ENCODE measurements at places on chromosomes 6 and 20. TPM values are rescaled to one million over a fixed set of nuclear protein-coding genes. Genes with fewer than 3 reads are reported as not detected.
A peak's percentile ranks its signal among the peaks of the same experiment; 100 is the strongest.

Gene IER3
- total RNA-seq, result 154 TPM

Gene ACAT2
- 46.0 TPM for total RNA-seq

Gene HIVEP1
- total RNA-seq, result 27.0 TPM

Gene TUBB1
- total RNA-seq, result not detected

- peak overlapping the region; percentile 97 for H3K4me3 ChIP-seq
- H3K36me3 ChIP-seq, result peaks cover 10% of the 10 kb centered on the region
- H3K27me3 ChIP-seq, result no peaks in the 10 kb centered on the region
- peaks cover 63% of the 10 kb centered on the region for H3K4me1 ChIP-seq
- DNase-seq, result no peak
Observed at GRCh38 chr20:24991897-24992486, 559 bp downstream of the APMAP start.

DNA sequence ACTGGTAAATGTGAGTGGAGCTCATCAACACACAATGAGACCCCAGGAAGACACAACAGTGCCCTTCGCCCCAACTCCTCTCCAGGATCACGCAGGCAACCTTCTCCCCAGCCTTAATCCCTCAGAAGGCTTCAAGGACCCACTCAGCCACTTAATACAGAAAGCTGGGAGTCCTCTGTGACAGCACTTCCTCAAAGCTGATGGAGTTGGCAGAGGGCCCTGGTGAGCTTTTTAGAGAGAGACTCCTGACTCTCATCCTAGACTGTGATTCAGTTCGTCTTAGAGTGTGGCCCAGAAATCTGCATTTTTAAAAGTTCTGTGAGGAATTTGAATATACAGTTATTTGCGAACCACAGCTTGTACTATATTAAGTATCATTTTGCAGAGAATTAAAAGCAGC, 187.7 kb downstream of the UST start:
- peaks cover 14% of the 10 kb centered on the region for H3K4me1 ChIP-seq
- no peak overlapping the region for H3K4me3 ChIP-seq
- DNase-seq, result no peak
- no peak overlapping the region for H3K27ac ChIP-seq
- no peaks in the 10 kb centered on the region for H3K27me3 ChIP-seq

DNA sequence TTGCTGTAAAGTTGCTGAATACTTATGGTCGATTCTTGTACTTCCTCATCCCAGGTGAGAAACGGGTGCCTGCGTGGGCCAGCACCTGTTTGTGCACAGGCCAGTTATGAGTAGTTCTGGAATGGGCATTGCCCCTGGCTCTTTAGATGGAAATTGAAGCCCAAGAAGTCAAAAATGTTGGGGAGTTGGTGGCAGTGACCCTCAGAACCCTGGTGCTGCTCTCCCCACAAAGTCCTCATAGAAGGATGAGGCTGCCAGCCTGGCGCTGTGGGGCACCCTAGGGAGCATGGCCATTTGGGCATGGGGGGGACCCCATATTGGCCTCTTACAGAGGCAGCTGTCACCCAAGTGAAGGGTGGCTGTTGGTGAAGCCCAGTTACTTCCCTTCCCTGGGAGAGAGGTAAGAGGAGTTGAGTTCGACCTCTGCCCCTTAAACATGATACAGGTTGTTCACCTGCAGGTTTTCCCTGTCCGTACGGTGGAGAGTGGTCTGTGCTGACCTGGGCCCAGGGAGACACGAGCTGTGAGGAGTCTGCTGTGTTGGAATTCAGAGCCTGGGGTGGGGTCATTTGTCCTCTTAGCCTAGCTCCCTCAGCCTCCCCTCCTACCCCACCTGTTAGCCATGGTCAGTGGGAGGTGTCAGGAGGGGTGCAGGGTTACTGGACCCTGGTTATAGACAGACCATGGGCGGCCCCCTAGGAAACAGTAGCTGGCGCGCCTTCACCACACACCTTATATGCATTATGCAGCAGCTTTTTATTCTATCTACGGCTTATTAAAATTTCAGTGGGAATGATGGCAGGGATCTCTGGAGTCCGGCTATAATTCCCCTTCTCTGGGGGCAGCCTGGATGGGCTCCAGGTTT, 4.9 kb downstream of the HMGA1 start:
- no peak for DNase-seq
- peaks cover 48% of the 10 kb centered on the region for H3K4me1 ChIP-seq
- H3K27ac ChIP-seq, result no peak overlapping the region
- no peak overlapping the region for H3K4me3 ChIP-seq

GRCh38 chr6:30493643-30494250, 4.4 kb downstream of the HLA-E start:
- peaks cover 11% of the 10 kb centered on the region for H3K4me1 ChIP-seq
- no peaks in the 10 kb centered on the region for H3K27me3 ChIP-seq
- no peak for DNase-seq
- no peak overlapping the region for H3K4me3 ChIP-seq
- H3K36me3 ChIP-seq, result peaks cover 47% of the 10 kb centered on the region

DNA sequence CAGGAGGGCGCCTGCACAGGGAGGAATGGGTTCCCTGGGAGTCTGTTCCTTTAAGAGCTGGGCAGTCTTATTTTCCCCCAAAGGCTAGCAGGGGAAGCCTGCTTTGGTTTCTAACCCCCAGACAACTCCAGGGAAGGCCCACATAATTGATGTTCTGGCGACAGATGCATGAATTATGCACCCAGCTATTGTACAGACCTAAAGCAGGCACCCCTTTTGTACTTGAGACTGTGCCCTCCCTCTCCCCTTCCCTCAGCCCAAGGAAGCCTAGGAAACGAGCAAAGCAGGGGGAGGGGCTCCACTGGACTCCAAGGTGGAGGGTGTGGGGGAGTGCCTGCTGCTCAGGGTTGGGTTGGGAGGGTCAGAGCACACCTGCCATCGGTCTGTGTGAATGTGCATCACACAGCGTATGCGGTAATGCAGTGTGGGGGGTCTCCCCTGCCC, 102.1 kb downstream of the KCNB1 start:
- H3K27ac ChIP-seq, result peak overlapping the region; percentile 19
- no peaks in the 10 kb centered on the region for H3K27me3 ChIP-seq
- no peak for DNase-seq
- peaks cover 40% of the 10 kb centered on the region for H3K4me1 ChIP-seq

DNA sequence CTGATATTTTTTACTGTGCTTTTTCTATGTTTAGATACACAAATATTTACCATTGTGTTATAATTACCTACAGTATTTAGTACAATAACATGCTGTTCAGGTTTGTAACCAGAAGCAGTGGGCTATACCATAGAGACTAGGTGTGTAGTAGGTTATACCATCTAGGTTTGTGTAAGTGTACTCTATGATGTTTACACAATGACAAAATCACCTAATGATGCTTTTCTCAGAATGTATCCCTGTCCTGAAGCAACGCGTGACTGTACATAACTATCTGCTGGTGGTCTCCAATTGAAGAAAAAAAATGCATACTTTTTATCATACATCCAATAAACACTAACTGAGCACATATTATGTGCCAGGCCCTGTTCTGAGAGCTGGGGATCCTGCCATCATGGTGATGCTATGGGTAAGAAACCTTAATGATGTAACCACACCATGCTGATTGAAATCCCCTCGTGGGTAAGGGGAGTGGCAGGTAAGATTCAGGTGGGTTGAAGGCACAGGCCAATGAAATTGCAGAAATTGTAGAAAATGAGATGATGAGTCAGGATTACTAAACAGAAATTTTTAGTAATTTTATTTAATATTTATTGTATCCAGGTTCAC, 76.8 kb downstream of the FYN start:
- no peak overlapping the region for H3K4me3 ChIP-seq
- no peaks in the 10 kb centered on the region for H3K36me3 ChIP-seq
- DNase-seq, result no peak
- no peaks in the 10 kb centered on the region for H3K4me1 ChIP-seq

DNA sequence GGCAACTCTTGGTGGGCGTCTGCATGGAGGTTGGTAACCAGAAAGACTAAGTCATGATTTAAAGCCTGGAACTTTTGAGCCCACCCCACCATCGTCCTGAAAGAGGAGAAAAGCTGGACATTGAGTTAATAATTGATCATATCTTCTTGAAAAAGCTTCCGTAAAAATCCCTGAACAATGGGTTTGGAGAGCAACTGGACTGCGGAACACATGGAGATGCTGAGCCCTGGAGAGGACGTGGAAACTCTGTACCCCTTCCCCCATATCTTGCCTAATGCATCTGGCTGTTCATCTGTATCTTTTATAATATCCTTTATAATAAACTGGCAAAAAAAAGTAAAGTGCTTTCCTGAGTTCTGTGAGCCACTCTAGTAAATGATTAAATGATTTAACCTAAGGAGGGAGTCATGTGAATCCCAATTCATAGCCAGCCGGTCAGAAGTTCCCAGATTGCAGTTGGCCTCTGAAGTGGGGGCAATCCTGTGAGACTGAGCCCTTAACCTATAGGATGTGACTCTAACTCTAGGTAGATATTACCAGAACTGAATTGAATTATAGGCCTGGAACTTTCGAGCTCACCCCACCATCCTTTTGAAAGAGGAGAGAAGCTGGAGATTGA, 26.5 kb upstream of the LGSN start:
- peaks cover 7% of the 10 kb centered on the region for H3K4me1 ChIP-seq
- no peak for DNase-seq

- no peaks in the 10 kb centered on the region for H3K4me1 ChIP-seq
- DNase-seq, result no peak
- no peak overlapping the region for H3K27ac ChIP-seq
- H3K27me3 ChIP-seq, result peaks cover 64% of the 10 kb centered on the region
- peaks cover 5% of the 10 kb centered on the region for H3K36me3 ChIP-seq
- H3K4me3 ChIP-seq, result no peak overlapping the region
Observed at GRCh38 chr6:107590378-107590777, 100.5 kb downstream of the SOBP start.

GRCh38 chr6:340991-341827, 48.9 kb downstream of the DUSP22 start:
- no peak overlapping the region for H3K27ac ChIP-seq
- peak; percentile 47 for DNase-seq
- peaks cover 14% of the 10 kb centered on the region for H3K36me3 ChIP-seq
- no peaks in the 10 kb centered on the region for H3K4me1 ChIP-seq

DNA sequence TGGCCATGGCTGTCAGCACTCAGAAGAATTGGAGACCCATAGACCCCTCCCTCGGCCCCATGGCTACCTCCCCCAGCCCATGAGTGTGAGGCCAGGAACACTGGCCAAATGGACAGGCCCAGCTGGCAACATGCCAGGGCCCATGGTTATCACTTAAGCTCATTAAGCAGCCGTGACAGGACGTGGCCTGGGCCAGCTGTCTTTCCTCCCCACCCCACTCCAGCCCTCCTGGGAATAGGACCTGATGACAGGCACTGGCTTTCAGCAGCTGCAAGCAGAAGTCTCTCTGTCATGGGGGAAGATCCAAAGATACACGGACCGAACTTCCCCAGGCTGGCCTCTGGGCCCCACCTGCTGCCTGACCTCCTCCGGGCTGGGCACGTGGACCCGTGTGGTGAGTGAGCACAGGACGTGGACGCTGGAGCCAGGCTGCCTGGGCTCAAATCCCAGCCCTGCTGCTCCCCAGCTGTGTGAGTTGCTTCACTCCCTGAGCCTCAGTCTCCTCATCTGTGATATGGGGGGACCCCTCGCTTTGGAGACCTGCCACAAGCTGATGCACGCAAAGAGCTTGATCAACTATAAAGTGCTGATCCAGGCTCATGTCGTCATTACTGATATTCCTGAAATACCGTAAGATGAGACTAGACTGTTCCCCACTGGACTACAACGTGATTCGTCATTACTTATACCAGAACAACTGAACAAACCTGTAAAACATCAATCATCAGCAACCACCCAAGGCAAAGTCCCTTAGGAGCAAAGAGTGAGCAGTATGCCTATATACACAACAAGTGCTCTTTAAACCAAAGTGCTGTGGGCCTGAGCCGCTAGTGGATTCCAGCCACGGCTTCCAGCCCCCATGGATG, 22.0 kb upstream of the VSTM2L start:
- no peaks in the 10 kb centered on the region for H3K4me1 ChIP-seq
- H3K36me3 ChIP-seq, result no peaks in the 10 kb centered on the region
- DNase-seq, result no peak
- peaks cover 9% of the 10 kb centered on the region for H3K27me3 ChIP-seq
- H3K4me3 ChIP-seq, result no peak overlapping the region
- no peak overlapping the region for H3K27ac ChIP-seq

GRCh38 chr6:163338671-163339405, 75.7 kb upstream of the QKI start:
- H3K36me3 ChIP-seq, result no peaks in the 10 kb centered on the region
- no peak for DNase-seq
- H3K27ac ChIP-seq, result no peak overlapping the region
- no peaks in the 10 kb centered on the region for H3K27me3 ChIP-seq

DNA sequence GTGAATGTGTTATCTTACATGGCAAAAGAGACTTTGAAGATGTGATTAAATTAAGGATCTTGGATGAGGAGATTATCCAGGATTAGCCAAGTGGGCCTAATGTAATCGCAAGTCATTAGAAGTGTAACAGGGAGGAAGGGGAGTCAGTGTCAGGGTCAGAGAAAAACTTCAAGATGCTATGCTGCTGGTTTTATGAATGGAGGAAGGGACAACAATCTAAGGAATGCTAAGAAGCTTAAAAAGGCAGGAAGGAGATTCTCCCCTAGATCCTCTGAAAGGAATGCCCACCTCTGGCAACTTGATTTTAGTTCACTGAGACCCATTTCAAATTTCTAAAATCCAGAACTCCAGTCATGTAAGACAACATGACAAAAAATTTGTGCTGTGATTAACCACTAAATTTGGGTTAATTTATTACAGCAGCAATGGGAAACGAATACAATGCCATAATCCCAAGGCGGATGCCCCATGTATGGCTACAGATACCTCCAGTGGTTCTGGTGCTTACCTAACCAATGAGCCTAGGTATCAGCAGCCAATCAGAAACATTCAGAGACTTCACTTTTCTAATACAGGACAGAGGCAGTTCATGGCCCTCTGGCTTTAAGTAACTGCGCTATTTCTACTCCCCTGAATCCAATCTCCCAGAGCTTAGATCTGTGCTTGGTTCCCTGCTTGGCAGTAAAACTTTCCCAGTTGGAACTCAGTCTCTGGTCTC, 3.6 kb upstream of the TAAR8 start:
- H3K36me3 ChIP-seq, result no peaks in the 10 kb centered on the region
- no peak for DNase-seq
- no peaks in the 10 kb centered on the region for H3K4me1 ChIP-seq
- H3K27me3 ChIP-seq, result peaks cover 99% of the 10 kb centered on the region
- H3K27ac ChIP-seq, result no peak overlapping the region
- no peak overlapping the region for H3K4me3 ChIP-seq

DNA sequence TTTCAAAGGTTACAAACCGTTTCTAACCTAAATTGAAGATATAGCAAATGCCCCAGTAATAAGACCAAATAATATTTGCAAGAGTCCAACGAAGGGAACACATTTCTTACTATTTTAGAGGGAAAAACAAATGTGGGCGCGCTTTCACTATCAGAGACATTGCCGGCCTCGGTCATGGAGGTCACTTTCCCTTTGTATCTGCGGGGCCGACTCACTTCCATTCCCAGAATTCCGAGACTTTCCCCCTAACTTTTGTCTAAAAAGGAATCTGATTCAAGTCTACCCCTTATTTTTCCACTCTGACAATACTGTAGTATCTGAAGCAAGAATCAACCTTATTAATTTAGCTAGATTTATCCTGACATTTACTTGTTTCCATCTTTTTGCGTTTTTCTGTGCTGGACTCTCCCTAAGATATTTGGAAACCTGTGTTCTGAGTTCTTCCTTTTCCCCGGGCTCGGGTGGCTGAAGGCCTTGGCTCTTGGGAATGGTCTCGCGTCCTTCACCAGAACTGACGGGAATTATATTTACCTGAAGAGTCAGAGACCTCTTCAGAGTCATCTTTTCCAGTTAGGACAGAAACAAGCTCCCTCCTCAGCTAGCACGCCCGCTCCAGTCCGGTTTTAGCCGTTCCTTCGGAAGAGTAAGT, 71.8 kb upstream of the ZNF184 start:
- peaks cover 11% of the 10 kb centered on the region for H3K36me3 ChIP-seq
- peak overlapping the region; percentile 91 for H3K27ac ChIP-seq
- peak; percentile 44 for DNase-seq

- H3K27ac ChIP-seq, result no peak overlapping the region
- H3K36me3 ChIP-seq, result no peaks in the 10 kb centered on the region
- H3K27me3 ChIP-seq, result no peaks in the 10 kb centered on the region
- DNase-seq, result no peak
Observed at GRCh38 chr6:137690034-137690433, 177.0 kb upstream of the TNFAIP3 start.

All from MCF 10A (cell line).